ENCODE measurements at places on chromosomes 6 and 20.

- DNase-seq, result no peak
Measured at GRCh38 chr20:20752712-20753111, 40.3 kb upstream of the RALGAPA2 start.

DNA sequence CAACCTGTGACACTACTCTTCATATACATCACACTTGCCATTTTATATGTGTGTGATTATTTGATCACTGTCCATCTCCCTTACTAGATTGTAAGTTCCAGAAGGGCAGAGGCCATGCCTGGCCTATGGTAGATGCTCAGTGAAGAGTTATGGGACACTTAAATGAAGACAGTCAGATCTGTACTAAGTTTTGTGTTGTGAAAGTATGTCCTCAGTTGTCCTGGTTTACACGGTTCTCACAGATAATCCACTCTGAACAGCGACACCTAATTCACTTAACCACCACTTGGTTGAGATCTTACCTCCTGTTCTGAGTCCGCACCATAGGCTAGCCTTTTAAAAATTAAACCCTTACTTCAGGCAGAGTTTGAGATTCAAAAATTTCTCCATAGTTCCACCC, 434.1 kb upstream of the SOX4 start:
- no peak for DNase-seq

- peak; percentile 84 for DNase-seq
Measured at GRCh38 chr6:17281100-17281496, at the start of gene RBM24. Gene RBM24 (plus strand): TSS chr6:17281361. CDS start chr6:17281582, 221 bp downstream.

DNA sequence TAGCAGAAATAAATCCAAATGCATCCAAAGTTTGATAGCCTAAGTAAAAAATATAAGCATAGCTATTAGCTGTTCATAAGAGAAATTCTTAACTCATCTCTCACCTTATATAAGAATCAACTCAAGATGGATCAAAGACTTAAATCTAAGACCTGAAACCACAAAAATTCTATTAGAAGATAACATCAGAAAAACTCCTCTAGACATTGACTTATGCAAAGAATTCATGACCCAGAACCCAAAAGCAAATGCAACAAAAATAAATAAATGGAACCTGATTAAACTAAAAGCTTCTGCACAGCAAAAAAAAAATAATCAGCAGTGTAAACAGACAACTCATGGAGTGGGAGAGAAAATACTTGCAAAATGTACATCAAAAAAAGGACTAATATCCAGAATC, 184.3 kb downstream of the TFAP2A start:
- no peak for DNase-seq

- no peak for DNase-seq
Measured at GRCh38 chr20:31596831-31597480, 8.1 kb upstream of the ID1 start.

DNA sequence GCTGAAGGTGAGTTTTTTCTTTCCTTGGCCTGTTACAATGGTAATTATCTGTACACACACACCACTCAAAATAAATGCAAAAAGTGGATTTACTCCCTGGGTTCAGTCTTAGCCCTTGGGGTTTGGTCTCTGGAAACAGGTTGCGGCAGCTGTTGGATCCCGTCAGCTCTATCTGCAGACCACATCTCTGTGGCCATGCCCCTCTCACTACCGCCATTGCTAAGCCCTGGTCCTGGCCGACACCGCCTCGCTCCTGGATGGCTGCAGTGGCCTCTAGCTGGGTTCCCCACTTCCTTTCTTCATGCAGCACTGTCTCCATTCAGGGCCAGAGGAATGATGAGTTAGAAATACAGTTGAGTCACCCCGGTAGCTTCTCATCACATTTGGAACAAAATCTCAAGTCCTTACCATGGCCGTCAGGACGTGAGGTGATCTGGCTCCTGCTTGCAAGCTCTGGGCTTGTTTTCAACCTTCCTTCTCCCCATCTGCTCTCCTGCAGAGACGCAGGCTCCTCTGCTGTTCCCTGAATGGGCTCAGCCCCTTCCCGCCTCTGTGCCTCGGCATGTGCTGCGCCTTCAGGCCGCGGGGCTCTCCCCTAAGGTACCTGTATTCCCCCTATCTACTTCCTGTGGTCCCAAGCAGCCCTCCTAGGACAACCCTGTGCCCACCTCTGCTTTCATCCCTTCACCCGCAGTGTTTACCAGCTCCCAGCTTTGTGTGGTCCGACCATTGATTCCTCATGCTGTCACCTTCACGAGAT, 38.0 kb downstream of the EFCAB8 start:
- DNase-seq, result no peak

GRCh38 chr20:5354901-5355300, 38.1 kb upstream of the PROKR2 start:
- no peak for DNase-seq

GRCh38 chr6:26027491-26028211, 59.6 kb upstream of the HFE start:
- DNase-seq, result no peak

- DNase-seq, result no peak
Measured at GRCh38 chr6:159039885-159040258, 4.9 kb downstream of the TAGAP start.

GRCh38 chr20:18166950-18167349, 29.3 kb downstream of the KAT14 start:
- no peak for DNase-seq

GRCh38 chr6:147793871-147794643, 285.6 kb downstream of the SAMD5 start:
- DNase-seq, result no peak

DNA sequence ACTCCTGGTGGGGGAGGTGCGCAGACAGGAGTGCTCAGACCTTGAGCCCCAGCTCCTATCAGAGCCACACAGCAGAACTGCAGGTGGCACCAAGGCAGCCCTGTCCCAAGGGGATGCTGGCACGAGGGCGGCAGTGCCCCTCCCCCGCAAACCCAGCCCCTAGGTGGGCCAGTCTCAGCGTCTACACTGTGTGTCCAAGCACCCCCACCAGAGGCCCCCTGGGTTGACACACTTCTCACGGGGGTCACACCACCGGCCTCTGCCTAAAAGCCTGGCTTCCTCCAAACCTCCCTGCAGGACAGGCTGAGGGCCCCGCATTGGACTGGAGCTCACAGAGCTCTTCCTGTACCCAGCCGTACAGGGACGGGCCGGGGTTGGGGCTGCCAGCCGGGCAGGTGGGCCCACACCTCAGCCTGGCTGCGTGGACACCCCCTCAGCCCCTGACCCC, 8.1 kb downstream of the SLC2A4RG start:
- DNase-seq, result no peak

DNA sequence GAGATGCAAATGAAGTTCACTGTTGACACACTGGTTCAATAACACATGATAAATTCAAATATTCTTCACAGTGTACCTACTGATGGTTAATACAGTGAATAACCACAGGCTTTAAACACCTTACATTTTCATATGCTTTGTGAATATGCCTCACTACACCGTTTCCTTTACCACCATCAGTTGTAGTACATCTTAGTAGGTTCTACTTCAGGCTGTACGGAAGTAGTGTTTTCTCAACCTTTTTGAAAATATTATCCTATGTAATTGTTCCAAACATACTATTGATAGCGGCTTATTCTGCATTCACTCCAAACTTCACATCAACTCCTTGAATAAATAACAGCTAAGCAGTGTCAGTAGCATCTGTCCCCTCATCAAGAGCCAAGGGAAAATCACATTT, 15.3 kb downstream of the ZBTB9 start:
- DNase-seq, result no peak

- peak; percentile 51 for DNase-seq
Measured at GRCh38 chr6:35166520-35166919, 25.4 kb upstream of the TCP11 start.

DNA sequence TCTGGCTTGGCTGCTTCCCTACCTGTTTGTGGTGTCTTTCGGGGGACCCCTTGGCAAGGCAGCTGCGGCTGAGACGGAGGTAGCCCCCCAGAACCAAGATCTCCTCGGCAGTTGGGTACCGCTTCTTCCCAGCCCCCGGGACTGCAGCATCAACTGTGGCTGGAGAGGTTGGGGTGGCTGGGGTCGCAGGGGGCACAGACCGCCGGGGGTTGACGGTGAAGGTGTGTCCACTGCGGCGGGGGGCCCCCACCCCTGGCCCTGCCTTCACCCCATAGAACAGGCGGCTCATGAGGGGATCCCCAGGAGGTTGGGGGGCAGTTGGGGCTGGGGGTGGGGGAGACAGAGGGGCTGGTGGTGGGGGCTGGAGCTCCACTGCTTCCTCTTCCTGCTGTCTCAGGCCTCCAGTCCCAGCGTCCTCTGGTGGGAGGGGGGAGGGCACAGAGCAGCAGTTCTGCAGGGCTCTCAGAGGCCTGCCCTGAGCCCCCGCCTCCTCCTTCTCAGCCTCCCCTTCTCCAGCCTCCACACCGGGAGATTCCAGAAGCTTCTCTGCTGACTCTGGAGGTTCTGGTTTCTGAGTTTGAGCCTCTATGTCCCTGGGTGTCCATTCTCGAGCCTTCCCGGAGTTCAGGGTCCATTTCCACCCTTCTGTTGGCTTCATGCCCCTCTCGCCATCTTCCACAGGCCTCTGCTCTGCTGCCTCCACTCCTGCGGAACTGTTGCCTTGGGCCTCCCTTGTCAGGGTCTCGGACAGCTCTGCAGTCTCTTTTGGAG, 1.9 kb downstream of the PPP1R18 start:
- DNase-seq, result no peak

GRCh38 chr6:13360671-13361540, 32.6 kb upstream of the TBC1D7 start:
- DNase-seq, result no peak

DNA sequence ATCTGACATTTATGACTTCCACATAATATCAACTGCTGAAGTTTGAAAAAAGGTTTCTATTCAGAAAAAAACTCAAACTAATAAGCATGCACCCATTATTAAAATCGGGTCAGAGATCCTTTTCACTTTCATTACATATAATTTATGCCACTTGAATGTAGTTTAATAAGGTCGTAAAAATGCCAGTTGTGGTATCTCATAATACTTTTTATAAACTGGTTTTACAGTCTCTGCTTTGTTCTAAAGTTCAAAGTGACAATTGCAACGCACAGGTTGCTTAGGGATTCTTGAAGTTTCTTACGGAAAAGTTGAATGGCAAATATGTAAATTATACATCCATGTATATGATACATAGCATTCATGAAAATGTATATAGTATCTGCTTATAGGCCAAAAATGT, 229.4 kb upstream of the CEP162 start:
- no peak for DNase-seq

DNA sequence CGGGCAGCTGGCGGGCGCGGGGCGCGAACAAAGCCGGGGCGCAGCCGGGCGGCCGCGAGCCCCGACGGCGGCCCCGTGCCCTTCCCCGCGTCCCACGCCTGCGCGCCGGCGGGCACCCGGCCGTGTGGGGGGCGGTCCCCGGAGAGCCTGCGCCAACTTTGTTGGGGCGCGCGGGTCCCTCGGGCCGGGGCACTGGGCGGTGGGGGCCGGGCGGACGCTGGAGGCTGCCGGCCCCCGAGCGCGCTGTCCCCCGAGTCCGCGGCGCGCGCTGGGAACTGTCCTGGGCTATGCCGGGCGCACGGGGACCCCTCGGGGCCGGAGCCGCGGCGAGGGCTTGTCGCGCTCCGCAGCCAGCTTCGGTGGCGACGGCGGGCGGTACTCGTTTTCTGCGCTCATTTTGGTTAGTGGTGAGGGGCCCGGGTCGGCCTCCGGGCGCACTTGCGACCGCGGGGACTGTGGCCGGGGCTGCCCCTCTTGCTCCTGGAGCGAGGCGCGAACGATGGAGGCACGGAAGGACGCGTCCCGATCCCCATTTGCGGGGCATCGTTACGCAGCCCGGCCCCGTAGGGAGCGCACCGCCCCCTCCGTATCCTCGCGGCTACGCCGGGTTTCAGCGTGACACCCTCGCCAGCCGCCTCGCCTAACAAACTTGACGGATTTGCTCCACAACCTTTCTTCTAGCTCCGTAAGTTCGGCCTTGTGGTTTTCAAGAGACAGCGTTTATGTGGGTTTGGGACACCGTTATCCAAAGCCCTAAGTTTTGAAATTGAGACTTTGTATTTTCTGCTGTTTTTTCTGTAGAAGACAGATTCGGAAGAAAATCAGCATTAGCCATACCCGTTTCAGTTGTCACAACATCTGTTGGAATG, 622 bp downstream of the SS18L1 start:
- DNase-seq, result peak; percentile 67

DNA sequence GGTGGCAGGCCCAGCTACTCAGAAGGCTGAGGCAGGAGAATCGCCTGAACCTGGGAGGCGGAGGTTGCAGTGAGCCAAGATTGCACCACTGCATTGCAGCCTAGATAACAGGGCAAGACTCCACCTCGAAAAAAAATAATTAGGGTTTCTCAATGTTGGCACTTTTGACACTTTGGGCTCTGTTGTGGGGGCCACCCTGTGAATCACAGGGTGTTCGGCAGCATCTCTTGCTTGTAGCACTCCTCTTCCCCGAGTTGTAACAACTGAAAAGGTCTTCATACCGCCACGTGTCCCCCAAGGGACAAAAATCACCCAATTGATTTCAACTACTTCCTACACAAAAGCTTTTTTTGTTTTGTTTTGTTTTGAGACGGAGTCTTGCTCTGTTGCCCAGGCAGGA, 53.2 kb upstream of the NFATC2 start:
- DNase-seq, result no peak

GRCh38 chr20:19723813-19724430, 34.1 kb upstream of the RIN2 start:
- DNase-seq, result no peak

- DNase-seq, result no peak
Measured at GRCh38 chr6:68572975-68573374, 62.1 kb upstream of the ADGRB3 start.

GRCh38 chr6:41634657-41635056, 3.6 kb upstream of the MDFI start:
- peak; percentile 80 for DNase-seq

DNA sequence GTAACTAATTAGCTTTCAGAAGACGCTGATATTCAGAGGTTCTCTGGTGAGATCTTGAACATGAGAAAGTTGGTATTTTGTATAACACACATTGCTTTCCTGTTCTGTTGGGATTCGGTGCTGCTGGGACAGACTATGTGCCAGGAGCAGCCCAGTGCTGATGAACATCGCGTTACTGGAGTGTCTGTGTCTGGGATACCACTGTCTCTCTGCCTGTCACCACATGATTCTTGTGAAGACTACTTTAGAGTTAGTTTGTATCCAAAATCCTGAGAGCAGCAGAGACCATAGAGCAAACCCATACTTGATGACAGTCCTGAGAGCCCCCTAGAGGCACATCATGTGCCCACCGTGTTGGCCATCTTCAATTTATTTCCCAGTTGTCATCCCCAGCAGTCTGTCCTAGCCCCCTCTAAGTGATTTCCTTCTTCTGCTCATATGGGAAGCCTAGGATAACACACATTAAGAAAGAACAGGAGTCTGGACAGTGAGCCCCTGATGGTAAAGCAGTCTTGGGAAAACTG, 41.8 kb upstream of the TINAG start:
- DNase-seq, result no peak

DNA sequence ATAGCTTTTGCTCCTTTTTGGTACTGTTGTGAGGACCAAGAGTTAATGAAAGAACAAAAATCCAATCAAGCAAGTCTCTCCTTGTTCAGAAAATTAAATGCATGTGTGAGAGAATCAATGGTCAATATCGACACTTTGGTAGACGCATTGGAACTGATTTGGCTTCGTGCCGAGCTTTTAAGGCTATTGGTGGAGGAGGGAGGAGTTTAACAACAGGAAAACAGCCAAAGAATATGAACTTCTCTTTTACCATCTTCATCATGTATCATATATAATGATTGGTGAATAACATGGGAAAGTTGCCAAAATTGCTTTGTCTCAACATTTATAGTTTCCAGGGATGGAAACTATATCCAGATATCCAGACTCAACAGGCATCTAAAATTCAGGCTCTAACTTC, 266.5 kb upstream of the CITED2 start:
- no peak for DNase-seq

GRCh38 chr20:22438926-22439325, 145.4 kb downstream of the FOXA2 start:
- DNase-seq, result no peak

Measured in tongue (tissue), 3 donors.